ENCODE measurements at places on chromosomes 11 and 22. TPM values are rescaled to one million over a fixed set of nuclear protein-coding genes. Genes with fewer than 3 reads are reported as not detected.

DNA sequence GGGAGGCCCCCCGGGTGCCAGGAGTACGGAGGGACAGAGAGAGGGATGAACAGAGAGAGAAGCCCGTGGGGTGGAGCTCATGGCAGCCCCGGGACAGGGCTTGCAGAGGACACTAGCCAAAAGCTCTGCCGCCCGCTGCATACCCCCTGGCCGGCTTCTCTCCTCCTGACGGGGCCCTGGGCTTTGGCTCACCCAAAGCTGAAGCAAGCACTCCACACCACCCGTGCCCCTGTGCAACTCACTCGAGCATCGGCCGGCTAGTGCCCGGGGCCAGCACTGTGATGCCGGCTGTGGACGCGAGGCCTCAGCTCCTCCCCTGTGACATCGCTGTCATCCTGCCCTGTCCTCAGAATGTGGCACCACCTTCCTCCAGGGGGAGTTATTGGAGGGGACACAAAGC lies 429.6 kb downstream of the BRD1 start:
- no peaks in the 10 kb centered on the region for H3K27me3 ChIP-seq
- no peak overlapping the region for H3K4me3 ChIP-seq
- H3K4me1 ChIP-seq, result no peaks in the 10 kb centered on the region

The SMC1B gene
- not detected for total RNA-seq

The CLCF1 gene
- total RNA-seq, result 4.8 TPM

DNA sequence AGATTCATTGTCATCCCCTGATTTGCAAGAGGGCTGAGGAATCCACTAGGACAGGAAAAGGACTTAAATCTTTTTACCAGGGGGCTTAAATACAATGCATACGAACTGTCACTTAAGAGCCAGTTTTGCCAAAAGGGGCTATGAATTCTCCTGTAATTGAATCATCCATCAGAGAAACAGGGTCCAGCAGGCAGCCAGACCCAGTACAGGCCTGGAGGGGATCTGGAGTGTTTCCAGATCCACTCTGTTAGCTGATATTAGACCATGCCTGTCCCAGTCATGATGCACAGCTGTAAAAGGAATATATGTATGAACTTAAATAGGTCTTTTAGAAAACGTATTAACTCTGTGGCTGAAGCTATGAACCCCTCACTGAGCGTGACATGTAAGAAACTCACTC lies 53.8 kb upstream of the PRSS23 start:
- peaks cover 5% of the 10 kb centered on the region for H3K27me3 ChIP-seq
- H3K4me1 ChIP-seq, result no peaks in the 10 kb centered on the region
- DNase-seq, result no peak
- H3K4me3 ChIP-seq, result no peak overlapping the region
- H3K27ac ChIP-seq, result no peak overlapping the region

The MYBPC3 gene
- total RNA-seq, result 0.13 TPM

Measured in endodermal cell (in vitro differentiated cells).